ENCODE measurements at places on chromosomes 1 and 21.

DNA sequence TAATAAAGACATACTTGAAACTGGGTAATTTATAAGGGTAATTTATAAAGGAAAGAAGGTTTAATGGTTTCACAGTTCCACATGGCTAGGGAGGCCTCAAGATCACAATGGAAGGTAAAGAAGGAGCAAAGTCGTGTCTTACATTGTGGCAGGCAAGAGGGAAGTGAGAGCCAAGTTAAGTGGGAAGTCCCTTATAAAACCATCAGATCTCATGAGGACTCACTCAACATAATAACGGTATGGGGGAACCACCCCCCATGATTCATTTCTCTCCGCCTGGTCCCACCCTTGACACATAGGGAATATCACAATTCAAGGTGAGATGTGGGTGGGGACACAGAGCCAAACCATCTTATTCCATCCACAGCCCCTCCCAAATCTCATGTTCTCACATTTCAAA, 76.8 kb upstream of the ZNF678 start:
- no peak for DNase-seq

- peak; percentile 12 for DNase-seq
Observed at GRCh38 chr1:167401260-167401873, 117.0 kb downstream of the CD247 start.

- DNase-seq, result no peak
Observed at GRCh38 chr1:25392841-25393240, 27.8 kb downstream of the RHCE start.

GRCh38 chr21:31752352-31752751, 20.4 kb upstream of the SCAF4 start:
- DNase-seq, result no peak

DNA sequence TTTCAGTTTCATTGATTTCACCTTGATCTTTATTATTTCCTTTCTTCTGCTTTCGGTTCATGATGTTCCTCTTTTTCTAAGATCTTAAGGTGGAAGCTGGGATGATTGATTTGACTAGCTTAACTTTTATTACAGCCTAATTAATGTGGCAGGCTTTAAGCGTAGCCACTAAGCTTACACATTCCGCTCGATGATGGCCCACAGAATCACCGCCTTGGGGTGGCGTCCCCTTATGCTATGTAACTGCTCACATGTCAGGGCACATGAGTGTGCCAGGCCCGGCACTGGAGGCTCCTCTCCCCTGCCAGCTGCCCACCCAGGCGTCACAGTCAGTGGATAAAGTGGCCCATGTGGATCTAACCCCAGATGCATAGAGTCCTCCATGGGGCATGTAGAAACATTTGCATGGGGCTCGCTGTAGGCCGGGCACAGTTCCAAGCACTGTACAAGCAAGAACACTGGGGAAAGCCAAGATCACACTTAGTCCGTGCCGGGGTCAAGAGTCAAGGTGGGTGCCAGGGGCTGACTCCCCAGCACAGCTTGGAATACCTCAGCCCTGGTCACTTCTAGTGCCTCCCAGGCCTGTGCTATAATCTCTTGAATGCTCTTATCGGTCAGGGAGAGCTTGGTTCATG, 41.7 kb downstream of the PKNOX1 start:
- no peak for DNase-seq

GRCh38 chr1:93483200-93483599, 35.3 kb downstream of the FNBP1L start:
- DNase-seq, result no peak

DNA sequence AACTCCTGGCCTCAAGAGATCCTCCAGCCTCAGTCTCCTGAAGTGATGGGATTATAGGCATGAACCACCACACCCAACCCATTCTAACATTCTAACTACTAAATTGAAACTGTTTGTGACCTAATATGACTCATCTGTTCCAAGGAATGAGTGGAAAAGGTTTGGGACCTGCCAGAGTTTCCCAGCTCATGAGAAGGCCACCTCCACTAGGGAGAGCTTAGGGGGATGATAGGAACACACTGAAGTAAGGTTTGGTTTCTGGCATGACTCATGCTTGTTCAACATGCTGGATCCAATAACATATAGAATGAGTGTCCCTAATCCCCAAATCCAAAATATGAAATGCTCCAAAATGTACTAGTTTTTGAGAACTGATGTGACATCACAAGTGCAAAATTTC, 18.9 kb upstream of the SCAF4 start:
- DNase-seq, result no peak
